A549 treated with CpdA at 1 μM for 4 hours (cell line): ENCODE measurements at places on chromosomes 1 and 21. TPM values are rescaled to one million over a fixed set of nuclear protein-coding genes. Genes with fewer than 3 reads are reported as not detected.

LRRC71 gene
- 0.15 to 0.24 TPM (median 0.17 TPM) in 4 of 5 replicates, not detected in the other for total RNA-seq

TMEM269 gene
- 0.07 to 0.40 TPM (median 0.10 TPM) in 4 of 5 replicates, not detected in the other for total RNA-seq

RPE65 gene
- total RNA-seq, result not detected in 5 replicates

ANGPTL3 gene
- total RNA-seq, result not detected in 5 replicates

CNIH3 gene
- 0.24 to 0.59 TPM (median 0.37 TPM) in 5 replicates for total RNA-seq

DIO1 gene
- not detected in 5 replicates for total RNA-seq
